NCI-H524 (cell line): ENCODE measurements at places on chromosomes 6 and 20.

DNA sequence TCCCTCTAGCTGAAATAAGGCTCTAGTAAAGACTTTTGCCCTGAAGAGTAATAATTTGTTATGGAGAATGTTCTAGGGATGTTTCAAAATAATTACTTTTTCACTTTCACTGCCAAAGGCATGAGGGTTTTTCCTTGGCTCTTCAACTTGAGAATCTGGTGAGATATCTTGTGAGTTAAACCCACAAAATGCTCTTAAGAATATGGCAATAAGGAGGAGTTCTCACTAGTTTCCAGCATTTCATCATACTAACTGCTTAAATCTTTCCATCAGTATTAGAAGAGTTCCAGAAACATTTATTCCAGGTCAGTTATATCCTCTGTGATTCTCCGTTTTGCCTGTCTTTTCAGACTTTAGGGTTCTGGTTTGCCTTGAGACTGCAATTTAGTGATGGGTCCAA lies 785.6 kb upstream of the GJE1 start:
- no peak for DNase-seq

GRCh38 chr20:50339466-50339901 lies 148.9 kb downstream of the CEBPB start:
- no peak for DNase-seq

DNA sequence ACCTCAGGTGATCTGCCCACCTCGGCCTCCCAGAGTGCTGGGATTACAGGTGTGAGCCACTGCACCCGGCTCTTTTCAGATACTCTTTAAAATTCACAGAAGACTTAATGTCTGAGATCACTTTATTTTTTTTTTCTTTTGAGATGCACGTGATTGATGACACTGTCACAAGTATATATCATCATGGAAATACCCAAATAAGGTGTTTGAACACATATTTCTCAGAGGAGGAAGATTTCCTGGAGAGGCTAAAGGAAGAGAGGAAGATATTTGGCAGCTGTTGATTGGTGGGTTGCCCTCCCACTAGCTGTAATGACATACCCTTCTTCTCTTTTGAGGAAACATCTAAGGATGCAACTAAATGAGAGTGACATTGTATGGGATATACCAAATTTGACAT lies 225.9 kb upstream of the CITED2 start:
- no peak for DNase-seq

GRCh38 chr20:461254-462198 lies 807 bp downstream of the TBC1D20 start:
- peak; percentile 49 for DNase-seq

GRCh38 chr6:142013287-142013686 lies 119.4 kb upstream of the GJE1 start:
- no peak for DNase-seq

- DNase-seq, result no peak
Observed at GRCh38 chr20:49795135-49795424, 17.5 kb upstream of the SLC9A8 start.

- DNase-seq, result no peak
Observed at GRCh38 chr6:136923116-136923953, 1.2 kb downstream of the SLC35D3 start.

DNA sequence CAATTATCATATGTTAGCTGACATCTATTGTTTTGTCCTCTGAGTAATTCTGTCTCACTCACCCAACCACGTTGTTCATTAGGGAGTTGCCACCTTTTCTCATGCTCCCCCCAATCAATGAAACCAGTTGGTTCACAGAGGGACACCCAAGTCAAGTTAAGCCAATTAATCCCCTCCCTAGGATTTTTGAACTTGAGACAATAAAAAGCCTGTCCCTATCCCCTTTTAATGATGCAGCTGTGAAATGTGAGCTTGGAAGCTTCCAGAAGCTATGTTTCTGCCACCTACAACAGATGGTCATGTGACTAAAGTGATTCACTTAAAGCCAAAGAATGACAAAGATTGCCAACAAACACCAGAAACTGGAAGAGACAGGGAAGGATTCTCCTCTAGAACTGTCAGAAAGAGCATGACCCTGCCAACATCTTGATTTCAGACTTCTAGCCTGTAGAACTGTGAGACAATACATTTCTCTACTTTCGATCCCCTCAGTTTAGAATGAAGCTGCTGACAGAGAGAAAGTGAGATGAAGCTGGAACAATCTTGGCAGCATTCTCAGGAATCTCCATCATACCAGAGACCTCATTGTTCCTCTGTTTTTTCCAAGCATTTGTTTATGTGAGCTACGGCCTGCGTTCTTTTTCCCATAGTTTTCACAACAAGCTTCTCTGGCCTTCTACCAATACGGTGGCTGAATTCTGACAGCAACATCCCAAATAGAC lies 57.8 kb upstream of the TPD52L1 start:
- peak; percentile 38 for DNase-seq

DNA sequence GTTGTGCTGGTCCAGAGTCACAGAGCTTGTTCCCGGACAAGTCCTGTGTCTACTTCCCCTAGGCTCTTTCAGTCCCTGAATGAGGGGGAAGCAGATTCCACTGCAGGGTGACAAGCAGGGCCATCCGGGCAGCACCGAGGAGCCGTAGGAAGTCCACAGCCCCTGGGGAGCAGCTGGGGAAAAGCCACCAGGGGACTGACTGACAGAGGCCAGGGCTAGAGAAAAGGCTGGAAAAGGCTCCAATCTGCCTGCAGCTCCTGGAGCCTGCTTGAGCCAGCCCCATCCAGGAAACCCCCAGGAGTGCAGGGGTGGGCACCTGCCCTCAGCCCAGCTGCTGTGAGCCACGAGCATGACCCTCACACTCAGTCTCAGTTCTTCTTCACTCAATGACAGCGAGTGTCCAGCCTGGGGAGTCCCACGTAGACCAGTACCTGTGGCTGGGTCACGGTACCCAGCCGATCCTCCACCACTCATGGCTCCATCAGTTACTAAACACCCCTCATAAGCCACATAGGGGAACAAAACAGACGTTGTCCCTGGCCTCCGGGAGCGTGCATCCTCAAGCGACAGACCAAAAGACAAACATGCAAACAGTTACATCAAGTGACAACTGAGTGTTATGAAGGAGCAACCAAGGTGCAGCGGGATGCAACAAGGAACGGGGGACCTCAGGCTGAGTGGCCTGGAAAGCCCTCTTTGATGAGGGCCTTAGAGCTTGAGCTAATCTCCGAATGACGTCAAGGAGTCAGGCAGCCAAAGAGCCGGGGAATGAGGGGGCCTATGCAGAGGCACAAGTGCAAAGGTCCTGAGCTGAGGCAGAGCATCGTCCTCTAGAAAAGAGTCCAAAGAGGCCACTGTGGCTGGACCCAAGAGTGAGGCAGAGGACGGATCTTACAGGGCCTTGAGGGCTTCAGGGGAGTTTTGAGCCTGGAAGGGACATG lies 24.8 kb upstream of the VSTM2L start:
- DNase-seq, result no peak

- DNase-seq, result no peak
Observed at GRCh38 chr20:64072498-64073063, 6.7 kb downstream of the RGS19 start.

DNA sequence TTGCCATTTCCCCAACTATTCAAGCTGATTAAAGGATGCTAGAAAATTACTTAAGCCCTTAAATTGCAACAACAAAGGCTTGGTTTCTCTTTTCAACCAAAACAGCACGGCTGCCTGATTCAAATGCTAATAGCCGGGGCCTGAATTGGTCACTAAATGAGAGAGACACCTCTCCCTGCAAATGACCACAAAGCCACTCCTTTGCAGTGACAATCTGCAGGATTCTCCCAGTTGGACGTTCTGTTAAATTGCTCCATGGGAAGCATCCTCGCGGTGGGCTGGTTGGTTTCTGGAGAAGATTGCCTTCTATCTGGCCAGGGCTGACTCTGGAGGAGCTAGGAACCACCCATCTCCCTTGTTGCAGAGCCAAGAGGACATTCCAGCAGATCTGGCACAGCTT lies 29.7 kb upstream of the TBXT start:
- no peak for DNase-seq

- DNase-seq, result no peak
Observed at GRCh38 chr6:163679012-163679660, 264.6 kb downstream of the QKI start.

GRCh38 chr20:23132293-23132929 lies 46.3 kb upstream of the CD93 start:
- DNase-seq, result no peak

DNA sequence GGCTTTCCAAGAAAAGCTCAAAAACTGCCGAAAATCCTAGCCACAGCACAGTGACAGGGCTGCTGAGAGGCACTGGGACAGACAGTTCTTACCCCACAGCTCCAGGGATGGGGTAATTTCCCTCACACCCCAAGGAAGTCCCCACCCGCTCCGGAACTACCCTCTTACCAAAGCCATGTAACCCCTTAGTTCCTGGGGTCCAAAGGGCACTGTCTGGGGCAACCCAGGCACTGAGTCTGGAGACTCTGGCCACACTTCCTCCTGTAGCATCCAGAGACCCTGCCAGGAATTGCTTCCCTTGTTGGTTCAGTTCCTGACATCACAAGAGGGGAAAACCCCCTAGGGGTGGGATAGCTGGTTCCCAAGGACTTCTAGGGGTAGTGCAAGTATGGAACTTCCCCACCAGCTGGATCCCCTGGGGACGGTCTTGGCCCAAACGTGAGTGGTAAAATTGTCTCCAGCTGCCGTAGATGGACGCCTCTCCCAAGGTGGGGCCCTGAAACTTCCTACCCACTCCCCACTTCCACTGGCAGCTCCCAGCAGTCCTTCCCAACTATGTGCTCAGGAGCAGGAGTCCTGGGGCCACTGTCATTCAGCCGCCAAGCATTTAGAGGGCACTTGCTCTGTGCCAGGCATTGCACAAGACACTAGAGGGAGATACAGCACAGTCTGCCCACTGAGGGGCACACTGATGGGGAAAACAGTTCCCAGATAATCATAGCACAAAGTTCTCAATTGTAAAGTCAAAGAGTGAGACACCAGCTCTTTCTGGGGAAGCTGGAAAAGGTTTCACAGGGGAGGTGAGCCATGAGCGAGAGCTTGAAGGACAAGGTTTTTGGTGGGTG lies 17.2 kb upstream of the HCK start:
- no peak for DNase-seq

- DNase-seq, result no peak
Observed at GRCh38 chr20:16490696-16491095, 82.6 kb downstream of the KIF16B start.

GRCh38 chr20:54839224-54839623 lies 363.8 kb downstream of the DOK5 start:
- DNase-seq, result no peak

GRCh38 chr20:59175861-59176260 lies 12.2 kb downstream of the ZNF831 start:
- DNase-seq, result no peak

DNA sequence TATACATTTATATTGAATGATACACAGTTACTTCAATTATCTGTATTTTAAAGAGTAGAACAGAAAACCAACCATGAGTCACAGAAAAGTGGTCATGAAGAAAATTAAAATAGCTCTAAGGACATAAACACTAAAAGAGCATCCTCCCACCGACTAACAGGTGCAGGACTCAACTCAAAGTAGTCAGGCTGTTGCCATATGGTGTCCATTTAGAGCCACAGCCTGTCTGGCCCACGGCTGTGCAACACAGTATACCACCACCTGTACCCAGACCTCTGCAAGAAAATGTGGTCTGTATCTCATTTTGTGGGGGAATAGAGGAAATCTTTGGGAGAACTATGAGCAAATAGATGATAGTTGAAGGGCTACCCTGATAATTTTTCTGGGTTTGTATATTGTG lies 449.8 kb upstream of the RNF217 start:
- peak; percentile 28 for DNase-seq

DNA sequence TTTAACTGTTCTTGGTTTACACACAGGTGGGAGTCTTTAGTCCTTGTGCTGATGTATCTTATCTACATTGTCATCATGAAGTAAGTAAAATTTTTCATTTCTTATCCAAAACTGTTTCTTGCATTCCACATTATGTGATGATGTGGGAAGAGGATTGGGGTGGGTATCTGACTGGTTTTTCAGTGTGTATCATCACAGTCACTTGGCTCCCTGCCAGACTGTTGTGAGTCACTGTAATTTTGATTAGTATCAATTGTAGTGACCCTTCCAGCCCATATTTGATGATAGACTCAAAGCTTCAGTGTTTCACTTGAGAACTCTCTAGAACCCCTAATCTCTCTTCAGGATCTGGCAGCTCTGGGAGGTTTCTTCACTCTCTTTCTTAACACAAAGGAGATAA lies 84.5 kb upstream of the RIN2 start:
- DNase-seq, result no peak

DNA sequence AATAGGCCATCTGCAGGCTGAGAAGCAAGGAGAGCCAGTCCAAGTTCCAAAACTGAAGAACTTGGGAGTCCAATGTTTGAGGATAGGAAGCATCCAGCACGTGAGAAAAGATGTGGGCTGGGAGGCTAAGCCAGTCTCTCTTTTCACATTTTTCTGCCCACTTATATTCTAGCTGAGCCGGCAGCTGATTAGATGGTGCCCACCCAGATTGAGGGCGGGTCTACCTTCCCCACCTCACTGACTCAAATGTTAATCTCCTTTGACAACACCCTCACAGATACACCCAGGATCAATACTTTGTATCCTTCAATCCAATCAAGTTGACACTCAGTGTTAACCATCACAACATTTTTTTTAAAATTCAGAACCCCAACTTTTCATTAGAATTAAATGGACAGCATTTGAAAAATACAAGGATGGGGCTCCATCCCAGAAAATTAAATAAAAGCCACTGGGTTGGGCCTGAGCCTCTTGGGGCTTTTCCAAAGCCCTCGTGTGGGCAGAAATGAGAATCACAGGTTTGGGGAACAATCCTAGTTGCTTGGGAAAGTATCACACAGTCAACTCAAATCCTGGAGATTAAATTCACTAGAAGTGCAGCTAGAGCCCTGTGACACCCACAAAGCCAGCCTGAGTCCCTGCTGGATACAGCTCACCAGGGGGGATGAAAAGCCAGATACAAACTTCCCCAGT lies 2.2 kb downstream of the CLDN20 start:
- no peak for DNase-seq

DNA sequence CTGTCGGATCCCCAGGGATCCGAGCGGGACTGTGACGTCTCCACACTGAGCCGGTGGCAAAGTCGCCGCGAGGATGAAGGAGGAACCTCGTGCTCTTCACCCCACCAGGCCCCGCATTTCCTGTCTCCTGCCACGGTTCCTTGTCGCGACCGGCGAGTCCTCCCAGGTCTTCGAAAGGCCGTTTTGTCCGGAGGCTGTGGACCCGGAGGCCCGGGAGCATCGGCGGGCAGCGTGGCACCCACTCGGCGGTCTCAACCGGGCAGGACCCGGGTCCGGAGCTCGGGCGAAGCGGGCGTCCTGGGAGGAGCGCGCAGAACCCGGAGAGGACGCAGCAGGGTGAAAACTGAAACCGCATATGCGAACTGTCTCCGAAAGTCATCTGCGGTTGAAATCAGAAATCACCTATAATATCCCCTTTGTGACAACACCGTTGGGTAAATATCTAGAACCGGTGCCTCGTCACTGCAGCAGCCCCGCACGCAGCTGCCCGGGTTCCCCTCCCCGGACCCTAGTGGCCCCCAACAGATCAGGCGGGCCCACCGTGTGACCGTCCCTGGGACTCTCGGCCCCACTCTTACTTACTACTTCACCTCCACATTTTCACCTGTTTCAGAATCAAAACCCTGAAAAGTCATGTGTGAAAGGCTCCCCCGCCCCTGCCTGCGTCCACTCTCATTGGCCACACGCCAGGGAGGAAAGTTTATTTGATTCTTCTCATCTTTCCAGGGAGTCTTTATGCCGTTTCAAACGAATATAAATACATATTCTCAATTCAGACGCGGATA lies 3.1 kb upstream of the ULBP2 start:
- DNase-seq, result no peak
